ENCODE measurements at places on chromosomes 7 and 10.

- no peak for DNase-seq
These were observed 11.0 kb upstream of the HPS1 start for GRCh38 chr10:98457721-98458120.

DNA sequence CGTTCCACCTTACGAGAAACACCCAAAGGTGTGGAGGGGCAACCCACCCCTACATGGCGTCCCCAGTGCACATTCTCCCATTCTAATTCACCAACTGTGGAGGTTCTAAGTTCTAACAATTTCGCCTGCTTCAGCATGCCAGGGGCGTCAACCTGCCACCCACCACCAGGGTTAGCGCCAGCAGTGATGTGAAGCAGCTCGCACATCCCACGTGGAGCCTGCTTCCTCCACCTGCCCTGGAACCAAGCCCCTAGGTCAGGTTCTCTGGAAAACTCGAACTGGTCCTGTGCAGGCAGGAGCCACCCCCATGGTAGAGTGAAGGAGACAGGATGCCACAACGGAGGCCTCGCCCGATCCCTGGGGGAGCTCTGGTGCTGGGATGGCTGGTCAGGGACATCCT lies 33.3 kb upstream of the FXYD4 start:
- no peak for DNase-seq

DNA sequence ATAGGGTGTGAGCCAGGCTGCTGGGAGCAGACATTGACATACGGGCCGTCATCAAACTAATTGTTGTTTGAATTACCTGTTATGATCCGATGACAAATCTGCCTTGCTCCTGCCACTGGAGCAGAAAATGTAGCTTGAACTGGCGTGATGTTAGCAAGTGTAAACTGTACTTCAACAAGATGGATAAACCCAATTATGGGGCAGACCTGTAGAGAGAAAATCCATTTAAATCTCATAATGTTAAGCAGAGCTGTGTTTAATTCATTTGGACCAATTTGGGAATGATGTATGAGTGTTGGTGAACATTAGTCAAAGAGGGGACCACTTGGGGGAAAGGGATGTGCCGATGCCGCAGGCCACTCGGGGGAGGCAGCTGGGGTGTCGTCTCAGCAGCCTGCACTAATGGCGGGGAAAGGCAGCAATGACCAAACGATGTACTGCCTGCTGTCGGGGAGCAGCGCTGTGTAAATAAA lies 27.4 kb downstream of the TCF7L2 start:
- no peak for DNase-seq

- peak; percentile 91 for DNase-seq
These were observed 87.1 kb upstream of the HDAC9 start for GRCh38 chr7:18408461-18408860.

- DNase-seq, result no peak
These were observed 69.3 kb downstream of the AP3M1 start for GRCh38 chr10:74081192-74081803.

DNA sequence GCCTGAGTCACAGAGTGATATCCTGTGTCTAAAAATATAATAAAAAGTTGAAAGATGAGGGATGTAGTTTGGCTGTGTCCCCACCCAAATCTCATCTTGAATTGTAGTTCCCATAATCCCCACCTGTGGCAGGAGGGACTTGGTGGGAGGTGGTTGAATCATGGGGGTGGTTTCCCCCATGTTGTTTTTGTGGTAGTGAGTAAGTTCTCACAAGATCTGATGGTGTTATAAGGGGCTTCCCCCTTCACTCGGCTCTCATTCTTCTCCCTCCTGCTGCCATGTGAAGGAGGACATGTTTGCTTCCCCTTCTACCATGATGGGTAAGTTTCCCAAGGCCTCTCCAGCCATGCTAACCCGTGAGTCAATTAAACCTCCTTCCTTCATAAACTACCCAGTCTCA lies 25.1 kb upstream of the UBE3C start:
- DNase-seq, result no peak

GRCh38 chr10:69068549-69068948 lies 19.4 kb upstream of the SRGN start:
- DNase-seq, result no peak

DNA sequence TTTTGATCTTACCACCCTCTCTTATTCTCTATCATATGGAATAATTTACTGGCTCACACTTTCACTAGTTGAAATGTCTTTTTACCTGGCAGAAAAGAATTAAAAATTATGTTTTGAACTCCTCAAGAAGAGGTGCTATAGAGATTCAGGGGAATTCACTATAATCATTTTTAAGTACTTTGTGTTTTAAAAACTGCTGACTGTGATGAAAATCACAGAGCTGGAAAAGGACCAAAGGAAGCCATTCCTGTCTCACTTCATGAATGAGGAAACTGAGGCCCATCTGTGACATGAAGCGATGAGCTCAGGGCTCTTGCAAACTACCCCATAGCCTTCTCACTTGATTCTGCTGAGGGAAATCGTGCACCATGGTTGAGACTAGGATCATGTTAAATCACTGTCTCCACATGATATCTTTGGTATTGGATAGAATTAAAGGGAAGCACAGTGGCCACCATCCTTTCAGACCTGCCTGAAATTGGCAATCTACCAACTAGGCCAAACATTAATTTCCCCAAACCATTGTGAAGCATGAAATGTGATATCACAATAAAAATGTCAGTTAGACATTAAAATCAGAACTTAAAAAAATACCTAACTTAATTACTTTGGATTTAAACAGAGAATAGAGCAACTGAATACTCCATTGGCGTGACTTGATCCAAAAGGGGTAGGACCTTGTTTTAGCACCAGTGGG lies 141.0 kb downstream of the FZD1 start:
- no peak for DNase-seq

DNA sequence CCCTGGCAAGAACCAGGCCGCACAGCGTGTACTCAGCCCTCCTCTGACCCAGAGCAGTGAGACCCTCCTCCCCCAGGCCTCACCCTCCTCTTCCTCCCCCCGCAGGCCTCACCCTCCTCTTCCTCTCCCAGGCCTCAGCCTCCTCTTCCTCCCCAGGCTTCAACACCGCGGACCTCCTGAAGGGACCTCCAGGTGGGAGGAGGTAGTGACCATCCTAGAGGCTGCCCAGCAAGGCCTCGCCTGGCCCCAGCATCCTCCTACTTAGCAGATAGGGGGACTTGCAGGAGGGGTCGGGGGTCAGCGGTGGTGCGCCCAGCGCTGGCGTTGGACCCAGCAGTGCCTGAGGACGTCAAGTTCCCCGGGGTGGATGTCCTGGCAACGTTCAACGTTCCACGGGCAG lies 270.8 kb downstream of the ELFN1 start:
- no peak for DNase-seq

DNA sequence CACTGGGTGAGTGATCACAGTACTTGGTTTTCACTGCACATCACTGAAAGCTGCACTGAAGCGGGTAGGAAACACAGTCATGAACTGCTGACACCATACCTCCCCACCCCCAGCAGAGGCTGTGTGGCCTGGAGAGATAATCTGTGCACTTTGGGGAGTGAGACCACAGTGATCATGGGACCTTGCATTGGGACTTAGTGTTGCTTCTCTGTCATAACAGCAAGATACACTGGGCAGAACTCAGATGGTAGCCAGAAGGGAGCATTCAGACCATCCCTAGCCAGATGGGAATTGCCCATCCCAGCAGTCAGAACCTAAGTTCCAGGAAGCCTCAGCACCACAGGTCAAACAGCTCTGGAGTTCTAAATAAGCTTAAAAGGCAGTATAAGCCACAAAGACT lies 346.4 kb upstream of the TMEM229A start:
- DNase-seq, result no peak

DNA sequence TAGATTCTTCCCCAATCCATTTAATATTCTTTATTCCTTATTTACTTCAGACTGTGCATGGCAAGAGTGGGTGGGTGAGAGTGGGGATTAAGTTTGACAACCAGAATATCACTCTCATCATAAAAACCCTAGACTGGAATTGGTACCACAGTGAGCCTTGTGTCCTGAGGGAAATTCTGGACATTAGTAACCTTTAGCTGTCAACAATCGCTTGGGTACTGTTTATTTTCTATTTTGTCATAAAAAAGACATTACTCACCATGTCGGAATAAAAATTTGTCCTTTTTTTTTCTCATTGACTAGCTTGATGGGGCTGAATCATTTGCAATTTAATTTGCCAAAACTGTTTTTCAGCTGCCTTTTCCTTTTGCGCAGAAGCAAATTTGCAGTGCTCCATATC lies 176.1 kb upstream of the SEMA3C start:
- no peak for DNase-seq

DNA sequence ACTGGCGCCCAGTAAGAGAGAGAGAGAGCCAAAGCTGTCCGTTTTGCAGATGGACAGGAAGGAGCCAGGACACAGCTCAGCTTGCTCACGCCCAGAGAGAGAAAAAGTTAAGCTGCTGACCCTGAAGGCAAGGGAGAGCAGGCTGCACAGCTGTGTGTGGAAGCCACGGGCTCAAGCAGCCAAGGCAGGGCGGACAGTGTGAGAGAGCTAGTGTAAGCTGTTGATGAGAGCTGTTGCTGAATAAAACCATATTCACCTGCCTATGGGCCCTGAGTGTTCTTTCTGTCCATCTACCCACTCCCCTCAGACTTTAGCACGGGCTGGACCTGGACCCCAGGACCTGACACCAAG lies 5.4 kb downstream of the INMT start:
- DNase-seq, result no peak

DNA sequence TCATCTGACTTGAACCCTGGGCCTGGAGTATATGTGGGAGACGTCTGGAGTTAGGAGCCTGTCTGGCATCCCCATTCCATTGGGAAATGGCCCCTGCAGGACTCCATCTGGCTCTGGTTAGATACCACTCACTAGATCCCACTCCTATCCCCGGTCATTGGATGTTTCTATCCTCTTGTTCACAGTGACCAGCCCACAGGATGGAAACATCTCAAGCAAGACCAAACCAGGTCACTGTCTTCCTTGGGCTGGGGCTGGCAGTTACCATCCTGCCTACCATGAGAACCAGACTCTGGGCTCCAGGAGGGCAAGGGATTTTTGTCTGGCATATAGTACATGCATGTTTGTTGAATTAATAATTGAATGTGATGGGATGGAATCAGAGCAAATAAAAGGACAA lies 415.7 kb downstream of the GRID1 start:
- DNase-seq, result no peak

DNA sequence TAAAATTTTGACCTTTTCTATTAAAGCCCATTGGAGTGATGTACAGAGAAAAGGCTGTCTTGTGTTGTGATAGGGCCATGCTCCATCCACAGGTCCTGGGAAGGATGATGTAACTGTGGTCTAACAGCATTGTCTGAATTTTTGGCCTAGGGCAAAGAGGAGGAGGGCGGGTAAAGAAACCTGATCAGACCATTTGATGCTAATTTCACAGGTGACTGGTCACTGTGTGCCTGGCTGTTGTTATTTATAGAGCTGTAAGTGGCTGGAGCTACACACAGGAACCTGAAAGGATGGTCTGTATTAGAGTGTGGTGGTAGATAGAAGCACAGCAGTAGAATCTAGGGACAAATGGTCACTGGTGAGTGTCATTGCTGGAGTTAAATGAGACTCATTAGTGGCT lies 182.1 kb downstream of the AUTS2 start:
- no peak for DNase-seq

DNA sequence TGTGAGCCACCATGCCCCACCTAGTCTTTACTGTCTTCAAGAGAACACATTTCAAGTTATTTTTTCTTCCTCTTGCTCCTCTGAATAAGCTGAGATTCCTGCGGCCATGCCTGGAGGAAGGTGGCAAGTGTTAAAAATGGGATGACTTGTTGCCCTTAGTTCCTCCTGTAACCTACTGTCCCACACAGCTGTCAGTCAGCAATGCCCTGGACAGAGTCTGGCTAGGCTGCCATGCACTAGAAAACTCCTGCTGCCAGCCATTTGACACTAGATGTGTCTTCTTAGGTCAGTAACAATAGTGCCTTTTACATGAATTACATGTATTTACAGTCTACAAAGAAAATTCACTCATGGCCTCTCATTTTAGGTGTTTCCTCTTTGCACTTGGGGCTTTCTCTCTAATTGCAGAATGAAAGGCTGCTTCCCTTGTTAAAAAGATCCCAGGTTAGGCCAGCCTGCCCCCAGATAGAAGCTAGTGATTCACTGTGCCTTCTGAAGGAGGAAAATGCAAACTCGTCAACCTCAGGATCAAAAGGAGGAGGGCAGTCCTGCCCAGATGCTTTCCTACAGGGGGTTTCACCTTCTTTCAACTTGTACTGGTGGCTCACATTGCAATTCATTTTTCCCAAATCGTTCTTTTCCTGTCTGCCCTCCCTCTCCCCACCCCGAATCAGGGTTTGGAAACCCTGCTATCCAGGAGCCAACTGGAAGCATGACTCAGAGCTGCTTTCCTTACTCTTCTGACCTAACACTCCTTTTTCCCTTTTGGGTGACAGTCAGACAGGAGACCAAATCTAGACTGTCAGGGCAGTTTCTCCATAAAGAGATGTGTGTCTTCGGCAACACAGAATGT lies 136.6 kb downstream of the SPAG6 start:
- DNase-seq, result no peak

- DNase-seq, result no peak
These were observed 22.4 kb upstream of the ZNF107 start for GRCh38 chr7:64643566-64643965.

GRCh38 chr10:99917963-99918825 lies 91.6 kb downstream of the DNMBP start:
- DNase-seq, result peak; percentile 44

GRCh38 chr10:9052767-9053166 lies 998.3 kb downstream of the GATA3 start:
- no peak for DNase-seq

DNA sequence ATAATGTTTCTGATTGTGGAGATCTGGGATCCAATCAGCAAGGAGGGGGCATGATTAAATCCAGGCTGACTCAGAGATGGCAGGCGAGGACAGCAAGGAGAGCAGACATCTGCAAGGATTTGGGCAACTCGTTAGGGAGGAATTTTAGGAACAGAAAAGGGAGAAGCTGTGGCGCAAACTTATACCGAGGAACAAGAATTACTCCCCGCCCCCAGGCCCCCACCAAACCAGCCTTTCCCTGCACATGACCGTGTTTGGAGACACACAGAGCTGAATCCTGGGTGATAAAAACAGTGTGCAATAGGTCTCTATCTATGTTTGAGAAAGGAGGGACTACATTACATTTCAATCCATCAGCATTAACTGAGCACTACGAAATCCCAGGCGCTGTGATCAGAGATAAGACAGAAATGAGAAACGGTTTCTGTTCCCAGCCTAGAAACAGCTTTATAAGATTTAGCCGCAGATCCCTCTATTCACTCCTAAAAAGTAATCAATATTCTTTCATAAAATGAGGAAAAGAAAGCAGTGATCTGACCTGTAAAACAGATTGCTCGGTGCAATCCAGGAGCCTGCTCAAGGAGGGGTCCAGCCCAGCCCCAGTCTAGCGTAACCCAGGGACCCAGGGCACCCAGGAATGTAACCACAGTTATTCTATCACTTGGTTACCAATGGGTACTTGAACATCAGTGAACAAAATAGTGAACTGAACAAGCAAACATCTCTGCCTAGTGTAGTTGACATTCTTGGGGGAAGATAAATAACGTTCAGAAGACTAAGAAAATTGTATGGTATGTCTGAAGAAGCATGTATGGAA lies 37.2 kb upstream of the RAPGEF5 start:
- peak; percentile 22 for DNase-seq

DNA sequence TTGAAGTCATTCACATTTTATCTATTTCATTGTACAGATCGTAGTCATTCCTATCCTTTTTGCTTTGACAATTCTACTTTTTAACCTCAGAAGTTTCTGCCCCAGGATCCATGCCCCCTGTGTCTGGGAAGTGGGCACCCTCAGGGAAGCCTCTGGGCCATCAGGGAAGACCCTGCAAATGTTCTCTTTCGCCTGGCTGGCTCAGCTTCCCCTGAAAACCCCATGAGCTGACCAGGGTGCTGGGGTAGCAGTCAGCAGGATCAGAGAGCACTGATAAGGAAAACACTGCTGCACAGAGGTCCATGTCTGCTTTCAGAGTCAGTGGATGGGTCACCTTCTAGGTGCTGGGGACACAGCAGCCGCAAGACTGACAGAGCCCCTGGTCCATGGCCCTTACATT lies 23.8 kb downstream of the CUZD1 start:
- no peak for DNase-seq
